ENCODE measurements at places on chromosomes 12 and 14. TPM values are rescaled to one million over a fixed set of nuclear protein-coding genes. Genes with fewer than 3 reads are reported as not detected.

DNA sequence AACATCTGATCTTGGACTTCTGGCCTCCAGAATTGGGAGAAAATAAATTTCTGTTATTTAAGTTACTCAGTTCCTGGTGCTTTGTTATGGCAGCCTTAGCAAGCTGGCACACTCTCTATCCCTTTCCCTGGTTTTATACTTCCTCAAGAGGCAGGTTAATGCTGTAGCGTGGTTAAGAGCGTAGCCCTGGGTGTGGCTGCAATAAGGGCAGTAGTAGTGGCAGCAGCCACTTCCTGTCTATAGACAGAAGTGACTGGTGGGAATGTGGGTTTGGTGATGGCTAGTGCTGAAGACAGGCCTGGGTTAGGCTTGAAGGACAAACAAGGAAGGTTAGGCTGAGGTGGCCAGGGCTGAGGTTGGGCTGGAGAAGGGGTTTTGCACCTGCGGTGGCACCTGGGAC, 3.6 kb upstream of the LGALS3 start:
- DNase-seq: peak; percentile 53

The FGF23 gene
- total RNA-seq: not detected

- no peak for DNase-seq
Observed at GRCh38 chr12:113306382-113306781, 28.5 kb downstream of the SLC8B1 start.

GRCh38 chr14:91482263-91483013, 27.7 kb downstream of the PPP4R3A start:
- no peak for DNase-seq

DNA sequence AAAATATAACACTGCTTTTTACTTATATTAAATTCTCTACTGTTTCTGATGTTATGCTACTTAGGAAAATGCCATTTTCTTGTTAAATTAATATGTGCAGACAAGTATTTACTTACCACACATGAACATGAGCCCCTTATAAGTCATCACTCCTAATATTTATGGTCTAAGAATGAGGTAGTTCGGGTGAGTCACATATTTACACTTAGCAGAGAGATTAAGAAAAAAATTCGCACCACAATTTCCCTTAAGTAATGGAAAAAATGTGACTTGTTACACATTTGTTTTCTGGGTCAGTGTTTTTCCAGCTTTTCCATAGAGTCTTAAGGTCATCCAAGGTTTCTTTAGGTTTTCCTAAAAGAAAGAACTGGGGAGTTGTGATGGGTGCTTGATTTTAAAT, 68.3 kb downstream of the RERG start:
- DNase-seq: peak; percentile 0

DNA sequence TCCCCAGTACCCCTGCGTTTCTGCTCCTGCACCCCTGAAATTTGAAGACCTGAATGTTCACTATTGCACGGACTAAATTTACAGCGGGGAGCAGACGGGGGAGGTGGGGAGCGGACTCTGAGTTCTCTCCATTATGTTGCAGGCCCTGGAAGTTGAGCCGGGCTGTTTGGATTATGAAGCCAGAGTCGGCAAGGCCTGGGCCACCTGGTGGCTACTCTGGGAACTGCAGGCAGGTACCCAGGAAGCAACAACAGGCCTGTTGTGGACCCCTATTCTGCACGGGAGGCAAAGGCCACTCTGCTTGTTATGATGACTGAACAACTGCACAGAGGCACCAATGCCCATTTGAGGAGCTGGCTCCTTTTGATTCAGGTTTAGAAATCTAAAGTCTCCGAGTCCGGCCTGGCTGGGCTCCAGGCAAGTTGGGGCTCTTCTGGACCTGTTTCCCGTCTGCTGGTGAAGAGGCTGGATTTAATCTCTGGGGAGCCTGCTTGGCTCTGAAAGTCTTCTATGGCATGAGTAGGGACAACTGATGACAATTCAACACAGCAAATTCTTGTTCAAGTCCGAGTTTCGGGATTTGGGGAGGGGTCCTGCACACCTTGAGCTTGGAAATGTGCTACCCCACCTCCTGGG, 34.1 kb upstream of the FAM181A start:
- DNase-seq: peak; percentile 22

DNA sequence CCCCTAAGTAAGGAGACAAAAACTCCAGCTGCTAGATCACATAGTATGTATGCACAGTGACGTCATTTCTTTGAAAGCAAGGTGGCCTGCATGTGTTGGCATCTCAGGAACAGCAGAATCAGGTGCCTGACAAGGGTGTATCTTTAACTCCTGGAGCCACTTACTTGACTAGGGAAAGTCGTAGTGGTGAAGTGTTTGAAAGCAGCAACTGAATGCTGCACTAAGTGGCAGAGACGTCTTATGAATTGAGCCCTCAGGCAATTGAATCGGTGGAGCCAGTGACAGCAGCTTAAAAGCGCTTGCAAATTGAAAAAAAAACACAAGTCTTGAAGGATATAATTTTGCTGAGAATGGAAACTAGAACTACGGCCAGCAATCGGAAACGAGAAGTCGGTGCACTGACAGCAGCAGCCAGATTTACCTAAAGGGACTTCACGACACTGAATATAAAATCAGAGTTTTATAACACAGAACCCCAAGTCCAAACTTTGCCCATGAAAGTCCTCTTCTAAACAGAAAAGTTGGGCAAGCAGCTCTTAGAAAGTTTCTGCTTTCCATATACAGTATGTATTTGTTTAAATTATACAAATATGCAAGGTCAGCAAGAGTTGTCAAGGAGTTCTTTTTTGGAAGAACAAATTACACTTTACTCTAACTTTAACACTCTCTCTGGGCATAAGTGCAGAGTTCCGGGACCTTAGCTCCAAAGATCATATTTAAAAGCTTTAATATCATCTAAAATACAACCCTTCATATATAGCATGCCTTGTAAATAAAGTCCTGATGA, 1.1 kb downstream of the IGF1 start:
- DNase-seq: no peak

DNA sequence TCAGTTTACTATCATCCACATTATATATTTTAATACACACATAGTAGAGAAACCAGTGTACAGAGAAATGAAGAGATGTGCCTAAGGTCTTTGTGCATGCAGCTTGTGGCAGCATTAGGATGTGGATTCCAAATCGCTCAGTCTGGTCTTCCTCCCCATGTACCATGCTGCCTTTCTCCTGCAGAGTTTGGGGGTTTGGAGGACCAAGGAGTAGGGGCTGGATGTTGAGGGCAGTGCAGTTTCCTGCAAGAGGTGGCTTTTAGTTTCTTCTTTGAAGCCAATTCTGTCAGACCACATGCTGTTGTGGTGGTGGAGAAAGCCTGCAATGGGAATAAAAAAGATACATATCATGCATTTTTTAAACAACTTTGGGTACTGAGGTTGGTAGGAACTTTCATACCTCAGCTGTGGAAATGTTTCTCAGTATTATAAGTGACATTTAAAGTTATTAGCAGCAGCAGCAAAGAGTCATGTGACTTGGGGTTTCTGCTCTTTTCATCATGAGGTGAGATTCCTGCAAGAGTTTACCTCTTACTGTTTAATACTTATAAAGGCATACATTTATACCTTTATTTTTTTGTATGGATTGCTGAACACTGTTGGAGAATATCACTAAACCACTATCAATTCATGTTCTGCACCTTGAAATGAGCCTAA, 34.4 kb downstream of the TESPA1 start:
- DNase-seq: no peak

DNA sequence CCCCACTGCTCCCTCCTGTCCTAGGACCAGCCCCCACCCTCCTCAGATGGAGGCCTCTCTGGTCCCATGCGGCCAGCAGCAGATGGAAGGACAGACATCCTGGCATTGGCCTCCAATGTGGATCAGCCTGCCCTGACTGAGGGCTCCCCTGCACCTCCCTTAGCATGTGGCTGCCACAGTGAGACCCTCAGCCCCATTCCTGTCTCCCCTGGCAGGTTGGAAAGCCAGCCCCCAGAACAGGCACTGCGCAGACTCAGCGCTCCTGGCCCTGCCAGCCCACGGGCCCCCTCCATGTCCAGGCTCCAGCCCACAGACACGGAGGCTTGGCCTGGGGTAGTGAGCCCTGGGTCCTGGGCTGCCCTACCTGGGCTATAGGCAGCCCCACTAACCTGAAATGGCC, 47.2 kb upstream of the DIO3 start:
- no peak for DNase-seq

DNA sequence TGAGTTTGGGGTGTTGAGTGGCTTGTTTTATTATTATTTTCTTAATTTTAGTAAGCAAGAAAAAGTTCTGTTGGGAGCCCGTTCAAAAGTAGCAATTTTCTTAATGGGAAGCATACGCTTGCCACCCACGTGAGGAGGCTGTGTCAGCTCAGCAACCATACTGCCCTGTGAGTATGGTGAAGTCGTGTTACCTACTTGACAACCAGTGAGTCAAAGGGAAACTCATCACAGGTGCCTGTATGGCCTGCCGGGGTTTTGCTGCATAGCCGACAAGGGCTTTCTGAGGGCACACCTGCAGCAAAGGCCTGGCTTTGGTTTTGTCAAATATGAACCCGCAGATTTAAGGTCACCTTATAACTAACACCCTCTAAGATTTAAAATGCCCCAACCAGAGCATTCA, 31.1 kb downstream of the PITPNM2 start:
- DNase-seq: no peak

GRCh38 chr14:73491256-73492042, 716 bp downstream of the RIOX1 start:
- DNase-seq: peak; percentile 42

The SOX5 gene
- total RNA-seq: not detected

The MYRFL gene
- total RNA-seq: not detected
